ENCODE measurements at places on chromosomes 16 and 17. TPM values are rescaled to one million over a fixed set of nuclear protein-coding genes. Genes with fewer than 3 reads are reported as not detected.

The FBXW10 gene
- 0.20 TPM for polyA plus RNA-seq

The TOP2A gene
- 13.4 TPM for polyA plus RNA-seq

The CNTNAP4 gene
- not detected for polyA plus RNA-seq

The KNOP1 gene
- 11.7 TPM for polyA plus RNA-seq

The PERCC1 gene
- polyA plus RNA-seq, result not detected

The TEX14 gene
- 0.13 TPM for polyA plus RNA-seq

The KRT35 gene
- polyA plus RNA-seq, result not detected

The ABCA10 gene
- 0.29 TPM for polyA plus RNA-seq

DNA sequence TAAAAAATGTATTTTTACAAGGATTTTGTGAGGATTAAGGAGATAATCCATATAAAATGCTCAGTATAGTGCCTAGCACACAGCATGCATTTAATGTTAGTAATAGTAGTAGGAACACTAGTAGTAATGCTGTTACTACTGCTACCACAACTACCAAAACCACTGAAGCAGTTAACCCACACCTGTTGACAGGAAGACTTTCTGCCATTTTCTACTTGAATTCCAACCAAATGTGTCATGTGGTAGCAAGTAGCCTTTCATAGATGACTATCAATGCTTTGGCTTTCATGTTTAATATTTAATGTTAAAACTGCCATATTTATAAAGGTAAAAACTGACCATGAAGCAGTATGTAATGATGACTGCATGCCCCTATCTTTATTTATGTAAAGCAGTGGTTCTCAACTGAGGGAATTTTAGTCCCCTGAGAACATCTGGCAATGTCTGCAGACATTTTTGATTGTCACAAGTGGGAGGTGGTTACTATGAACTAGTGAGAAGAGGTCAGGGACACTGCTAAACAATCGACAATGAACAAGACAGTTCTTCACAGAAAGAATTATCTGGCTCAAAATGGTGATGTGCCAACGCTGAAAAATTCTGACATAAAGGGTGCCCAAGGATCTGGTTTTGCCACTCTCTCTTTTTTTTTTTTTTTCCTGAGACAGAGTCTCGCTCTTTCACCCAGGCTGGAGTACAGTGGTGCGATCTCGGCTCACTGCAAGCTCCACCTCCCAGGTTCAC lies 89.4 kb downstream of the ITFG1 start:
- no peak for DNase-seq

GRCh38 chr16:79188115-79188738 lies 412.3 kb downstream of the MAF start:
- no peak for DNase-seq

GRCh38 chr17:80855948-80856862 lies 135.4 kb upstream of the CHMP6 start:
- no peak for DNase-seq

DNA sequence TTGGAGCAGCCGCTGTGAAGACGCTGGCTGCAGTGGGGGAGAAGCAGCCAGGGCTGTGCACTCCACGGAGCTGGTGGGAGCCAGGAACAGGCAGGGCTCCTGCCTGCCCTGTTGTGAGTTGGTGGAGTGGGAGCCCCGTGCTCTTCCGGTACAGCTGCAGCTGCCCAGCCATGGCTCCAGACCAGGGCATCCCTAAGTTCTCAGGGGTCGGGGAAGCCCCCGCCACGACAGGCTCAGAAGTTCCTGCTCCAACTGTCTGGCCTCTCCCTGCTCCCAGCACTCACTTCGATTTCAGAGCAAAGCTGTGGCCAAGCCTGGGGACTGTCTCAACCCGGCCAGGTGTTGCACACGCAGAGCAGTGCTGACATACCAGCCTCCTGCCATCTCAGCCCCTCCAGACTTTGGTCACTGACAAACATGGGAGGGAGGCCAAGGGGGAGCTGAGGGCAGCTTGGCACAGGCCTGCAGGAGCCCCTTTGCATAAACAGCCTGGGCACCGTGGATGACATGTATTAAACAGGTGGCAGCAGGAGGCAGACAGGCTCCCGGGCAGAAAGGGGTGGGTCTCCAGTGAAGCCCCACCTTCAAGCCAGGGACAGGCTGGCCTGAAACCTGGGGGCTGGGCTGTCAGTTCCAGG lies 13.9 kb upstream of the KDM8 start:
- no peak for DNase-seq

DNA sequence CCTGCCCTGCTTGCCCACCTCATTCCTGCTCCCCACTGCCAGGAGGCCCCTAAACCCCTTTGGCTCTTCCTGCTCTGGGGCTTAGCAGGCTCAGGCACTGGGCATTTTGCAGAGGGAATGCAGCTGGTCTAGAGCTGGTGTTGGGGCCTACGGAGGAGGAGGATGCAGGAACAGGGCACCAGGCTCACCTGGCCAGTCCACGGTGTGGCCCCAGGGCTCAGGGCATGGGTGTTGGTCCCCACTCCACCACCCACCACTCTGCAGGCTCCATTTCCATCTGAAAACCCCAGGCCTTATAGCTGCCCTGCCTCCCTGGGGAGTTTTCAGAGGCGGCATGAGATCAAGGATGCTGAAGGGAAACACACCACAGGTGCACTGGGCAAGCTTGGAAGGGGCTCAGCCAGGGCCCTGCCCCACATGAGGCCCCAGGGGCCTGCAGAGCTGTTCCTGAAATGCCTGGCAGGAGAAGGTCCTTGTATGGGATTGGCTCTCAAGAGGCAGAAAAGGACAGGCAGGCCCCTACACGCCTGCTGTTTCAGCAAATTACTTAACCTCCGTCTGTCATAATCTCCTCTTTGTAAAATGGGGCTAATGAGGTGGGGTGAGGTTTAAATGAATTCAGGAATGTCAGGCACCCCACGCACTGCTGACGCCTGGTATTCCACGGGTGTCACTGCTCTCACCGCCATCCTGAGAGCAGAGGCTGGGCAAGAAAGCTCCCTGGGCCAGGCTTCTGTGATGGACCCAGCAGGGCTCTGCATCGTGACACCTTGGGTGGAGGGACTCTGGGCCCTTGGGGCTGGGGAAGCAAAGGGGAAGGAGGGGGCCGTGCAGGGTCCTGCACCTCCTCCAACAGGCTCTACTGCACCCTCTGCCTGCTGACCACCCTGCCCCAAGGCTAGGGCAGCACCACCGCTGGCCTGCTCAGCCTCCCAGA lies 9.3 kb downstream of the SLC47A2 start:
- no peak for DNase-seq

GRCh38 chr17:61048376-61049106 lies 351.1 kb upstream of the TBX2 start:
- DNase-seq, result no peak

GRCh38 chr16:2499454-2499853 lies 14.3 kb upstream of the ATP6V0C start:
- DNase-seq, result no peak

DNA sequence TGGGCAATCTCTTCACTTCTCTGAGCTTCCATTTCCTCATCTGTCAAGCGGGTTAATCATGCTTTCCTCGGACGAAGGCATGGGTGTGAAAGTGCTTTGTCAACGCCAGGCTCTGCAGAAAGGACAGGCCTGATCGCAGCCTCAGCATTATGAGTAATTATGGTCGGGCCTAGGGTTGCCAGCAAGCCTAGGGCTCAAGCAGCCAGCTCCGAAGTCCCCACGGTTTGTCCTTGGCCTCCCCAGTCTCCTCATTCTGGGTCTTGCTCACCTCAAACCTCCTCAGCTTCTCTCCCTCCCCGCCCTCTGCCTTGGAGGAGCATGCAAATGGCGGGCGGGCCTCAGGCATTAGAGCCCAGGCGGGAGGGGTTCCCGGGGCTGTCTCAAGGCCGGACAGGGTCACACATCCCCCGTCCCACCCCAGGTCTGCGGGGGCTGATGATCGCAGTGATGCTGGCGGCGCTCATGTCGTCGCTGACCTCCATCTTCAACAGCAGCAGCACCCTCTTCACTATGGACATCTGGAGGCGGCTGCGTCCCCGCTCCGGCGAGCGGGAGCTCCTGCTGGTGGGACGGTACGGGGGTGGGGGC lies 10.2 kb upstream of the FAM83G start:
- DNase-seq, result no peak

DNA sequence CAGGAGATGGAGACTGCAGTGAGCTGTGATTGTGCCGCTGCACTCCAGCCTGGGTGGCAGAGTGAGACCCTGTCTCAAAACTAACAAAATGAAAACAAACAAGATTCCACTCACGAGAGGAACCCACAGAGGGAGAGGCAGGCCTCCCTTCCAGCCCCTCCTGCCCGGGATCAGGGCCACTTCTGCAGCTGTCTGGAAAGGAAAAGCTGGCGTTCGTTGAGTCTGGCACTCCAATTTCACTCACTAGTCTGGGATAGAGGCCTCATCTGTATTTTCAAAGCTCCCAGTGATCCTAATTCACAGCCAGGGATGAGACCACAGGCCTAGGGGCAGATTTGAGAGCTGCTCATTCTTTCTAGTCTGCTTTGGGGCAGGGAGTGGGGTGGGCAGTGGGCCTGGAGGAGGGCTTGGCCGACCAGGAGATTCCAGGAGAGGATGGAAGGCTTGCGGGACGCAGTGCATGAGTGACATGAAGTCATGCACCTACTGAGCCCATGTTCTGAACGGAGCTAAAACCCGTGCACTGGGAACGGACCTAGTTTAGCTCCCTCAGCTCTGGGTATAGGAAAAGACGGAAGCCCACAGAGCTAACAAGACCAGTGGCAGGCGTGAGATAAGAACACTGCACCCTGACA lies 54.0 kb downstream of the COTL1 start:
- DNase-seq, result no peak

DNA sequence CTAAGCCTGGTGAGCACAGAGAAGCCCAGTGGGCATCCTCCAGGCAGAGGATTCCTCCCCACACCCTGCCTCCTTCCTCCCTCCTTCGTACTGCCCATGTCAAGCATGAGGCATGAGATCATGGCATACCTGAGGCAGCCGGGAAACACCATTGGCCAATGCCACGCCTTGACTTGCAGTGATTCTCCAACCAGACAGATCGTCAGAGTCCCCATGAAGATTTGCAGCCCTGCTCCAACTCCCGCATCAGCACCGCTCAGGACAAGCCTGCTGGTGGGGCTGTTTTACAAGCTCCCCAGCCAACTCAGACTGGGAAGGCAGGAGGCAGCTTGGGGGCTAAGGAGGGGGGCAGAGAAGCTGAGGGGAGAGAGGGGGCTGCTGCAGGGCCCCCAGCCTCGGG lies 2.9 kb upstream of the KRT16 start:
- DNase-seq, result peak; percentile 45

DNA sequence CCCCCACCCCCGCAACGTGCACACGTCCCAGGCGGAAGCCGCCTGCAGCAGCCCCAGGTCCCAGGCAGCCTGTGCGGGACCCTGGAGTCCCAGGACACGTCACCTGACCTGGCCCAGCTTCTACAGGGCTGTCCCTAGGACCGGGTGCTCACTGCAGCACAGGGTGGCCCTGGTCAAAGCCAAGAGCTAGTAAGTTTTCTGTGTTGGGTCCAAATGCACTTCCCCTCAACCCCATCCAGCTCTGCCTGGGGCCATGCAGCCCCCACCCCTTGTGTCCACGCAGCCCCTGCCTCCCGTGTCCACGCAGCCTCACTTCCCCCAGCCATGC lies 22.1 kb upstream of the PVALEF start:
- no peak for DNase-seq

DNA sequence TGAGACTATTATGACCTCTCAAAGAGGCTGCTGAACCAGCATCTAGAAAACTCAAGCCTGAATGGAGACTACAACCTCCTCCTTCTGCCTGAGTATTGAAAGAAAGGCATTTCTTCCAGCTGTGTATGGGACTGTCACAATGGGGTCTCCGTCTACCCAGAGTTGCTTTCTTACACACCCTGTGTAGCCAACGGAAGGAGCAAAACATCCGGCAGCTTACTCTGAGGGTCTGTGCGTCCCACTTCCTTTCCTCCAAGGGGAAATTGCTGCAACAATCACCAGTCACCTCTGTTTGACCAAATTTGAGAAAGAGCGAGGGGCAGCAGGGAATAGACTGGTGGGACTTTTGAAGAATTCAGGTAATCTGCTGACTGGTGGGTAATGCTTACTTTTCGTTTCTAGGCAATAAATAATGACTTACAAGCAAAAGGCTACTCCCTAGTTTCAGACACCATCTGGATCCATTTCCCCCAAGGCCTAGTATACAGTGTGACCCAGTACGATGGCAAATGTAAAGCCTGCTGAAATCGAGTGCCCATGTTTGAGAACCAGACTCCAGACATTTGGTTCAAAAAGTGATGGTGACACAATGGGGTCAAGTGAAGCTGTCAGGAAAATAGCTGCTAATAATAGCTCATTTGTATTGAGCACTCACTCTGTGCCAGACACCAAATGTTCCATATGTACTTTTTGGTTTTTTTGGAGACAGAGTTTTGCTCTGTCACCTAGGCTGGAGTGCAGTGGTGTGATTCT lies 81.7 kb downstream of the YPEL2 start:
- no peak for DNase-seq

DNA sequence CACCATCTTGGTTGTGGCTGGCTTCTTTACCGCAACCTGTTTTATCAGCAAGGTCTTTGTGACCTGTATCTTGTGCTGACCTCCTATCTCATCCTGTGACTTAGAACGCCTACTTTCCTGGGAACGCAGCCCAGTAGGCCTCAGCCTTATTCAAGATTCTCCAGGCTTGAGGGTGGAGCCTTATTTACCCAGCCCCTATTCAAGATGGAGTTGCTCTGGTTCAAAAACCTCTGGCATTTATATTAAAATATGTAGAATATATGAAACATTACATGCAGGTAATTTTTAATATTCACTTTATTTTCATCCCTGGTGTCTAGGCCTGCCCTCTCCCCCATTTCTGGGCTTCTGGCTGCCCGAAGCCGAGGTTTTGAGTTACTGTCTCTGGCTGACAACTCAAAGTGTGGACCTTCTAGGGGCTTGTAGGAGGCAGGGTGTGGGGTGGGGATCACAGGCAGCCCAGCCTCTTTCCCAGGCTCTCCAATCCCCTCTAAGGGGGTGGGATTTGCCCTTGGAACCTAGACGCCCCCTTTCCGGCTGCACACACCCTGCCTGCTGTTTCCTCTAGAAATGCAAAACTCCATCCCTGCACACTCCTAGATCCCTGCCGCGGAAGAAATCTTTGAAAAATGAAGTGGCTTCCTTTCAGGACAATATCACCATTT lies 152.0 kb downstream of the KCNJ12 start:
- no peak for DNase-seq

- DNase-seq, result peak; percentile 47
These were observed 32.4 kb upstream of the ENPP7 start for GRCh38 chr17:79698146-79698846.

DNA sequence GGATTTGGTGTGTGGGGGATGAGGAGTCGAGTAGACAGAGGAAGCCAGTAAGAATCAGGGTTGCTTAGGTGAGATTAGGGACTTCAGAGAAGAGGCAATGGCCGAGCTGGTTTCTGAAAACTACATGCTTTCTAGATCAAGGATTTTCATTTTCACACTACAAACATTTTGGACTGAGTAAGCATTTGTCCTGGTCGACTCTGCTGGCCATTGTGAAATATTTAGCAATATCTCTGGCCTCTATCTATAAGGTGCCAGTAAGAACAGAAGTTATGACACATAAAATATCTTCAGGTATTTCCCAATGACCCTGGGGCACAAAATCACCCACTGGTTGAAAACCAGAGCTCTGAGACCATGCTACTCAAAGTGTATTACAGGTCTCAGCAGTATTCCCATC lies 1275.1 kb upstream of the CDH8 start:
- no peak for DNase-seq

GRCh38 chr16:22335668-22336246 lies 38.5 kb downstream of the POLR3E start:
- no peak for DNase-seq

All from lung (tissue), 17 donors.